Stimulated activated CD8-positive, alpha-beta memory T cell treated with anti-CD3 and anti-CD28 coated beads, Interleukin-15, amount 100 ng/mL, for 48 hours (primary cell): ENCODE measurements at places on chromosomes 1 and 21.
A peak's percentile ranks its signal among the peaks of the same experiment; 100 is the strongest.

- DNase-seq: peak; percentile 49
Measured at GRCh38 chr1:35577071-35577998, 4.2 kb downstream of the TFAP2E start.

GRCh38 chr1:182687361-182687760 lies 3.0 kb upstream of the RGS8 start:
- DNase-seq: no peak

GRCh38 chr1:219277304-219278105 lies 103.8 kb downstream of the LYPLAL1 start:
- DNase-seq: no peak

GRCh38 chr1:151581451-151581850 lies 30.4 kb upstream of the SNX27 start:
- no peak for DNase-seq

GRCh38 chr1:26411624-26412074 lies 1.0 kb downstream of the LIN28A start:
- no peak for DNase-seq

GRCh38 chr1:167202049-167202448 lies 18.6 kb upstream of the POU2F1 start:
- no peak for DNase-seq

GRCh38 chr1:1124786-1125642 lies 9.1 kb upstream of the C1orf159 start:
- no peak for DNase-seq

GRCh38 chr1:230145505-230145899 lies 78.5 kb downstream of the GALNT2 start:
- no peak for DNase-seq

- DNase-seq: no peak
Measured at GRCh38 chr1:90114521-90115141, 119.7 kb downstream of the ZNF326 start.

- no peak for DNase-seq
Measured at GRCh38 chr1:80066060-80066459, 1059.5 kb upstream of the ADGRL4 start.

GRCh38 chr1:153561466-153561985 lies 4.1 kb downstream of the S100A2 start:
- DNase-seq: no peak

GRCh38 chr21:38831526-38832467 lies 26.1 kb downstream of the ETS2 start:
- no peak for DNase-seq
